ENCODE measurements at places on chromosomes 11 and 22. TPM values are rescaled to one million over a fixed set of nuclear protein-coding genes. Genes with fewer than 3 reads are reported as not detected.

DNA sequence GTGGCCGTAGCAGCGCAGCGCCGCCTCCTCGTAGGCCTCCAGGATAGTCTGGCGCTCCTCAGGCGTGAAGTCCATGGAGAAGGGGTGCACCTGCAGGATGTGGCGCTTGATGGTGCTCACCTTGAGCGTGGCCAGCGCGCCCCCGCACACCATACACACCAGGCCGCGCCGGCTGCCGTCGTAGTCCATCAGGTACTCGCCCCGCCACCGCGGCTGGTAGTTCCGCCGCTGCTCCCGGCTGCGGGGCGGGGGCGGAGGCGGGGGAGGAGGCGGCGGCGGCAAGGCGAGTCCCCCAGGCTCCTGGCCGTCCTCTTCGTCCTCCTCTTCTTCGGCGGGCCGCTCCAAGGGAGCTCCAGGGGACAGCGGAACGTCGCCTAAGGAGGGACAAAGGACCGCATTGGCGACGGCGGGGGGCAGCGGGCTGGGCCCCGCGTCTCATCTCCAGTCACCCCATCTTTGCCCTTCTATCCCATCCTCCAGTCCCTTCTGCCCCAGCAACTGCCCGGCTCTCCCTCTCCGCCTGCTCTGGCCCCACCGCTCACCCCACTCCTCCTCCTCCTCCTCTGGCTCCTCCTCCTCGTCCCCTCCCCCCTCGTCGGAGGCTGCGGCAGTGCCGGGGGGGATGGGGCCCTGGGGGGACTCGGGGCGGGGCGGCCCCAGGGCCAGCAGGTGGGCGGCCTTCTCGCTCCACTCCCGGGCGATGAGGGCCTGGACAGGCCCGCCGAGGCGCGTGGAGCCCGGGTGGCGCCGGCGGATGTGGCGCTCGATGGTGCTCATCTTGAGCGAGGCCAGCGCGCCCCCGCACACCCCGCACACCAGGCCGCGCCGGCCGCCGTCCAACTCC lies 4.9 kb downstream of the ZFTA start:
- no peak for DNase-seq

DNA sequence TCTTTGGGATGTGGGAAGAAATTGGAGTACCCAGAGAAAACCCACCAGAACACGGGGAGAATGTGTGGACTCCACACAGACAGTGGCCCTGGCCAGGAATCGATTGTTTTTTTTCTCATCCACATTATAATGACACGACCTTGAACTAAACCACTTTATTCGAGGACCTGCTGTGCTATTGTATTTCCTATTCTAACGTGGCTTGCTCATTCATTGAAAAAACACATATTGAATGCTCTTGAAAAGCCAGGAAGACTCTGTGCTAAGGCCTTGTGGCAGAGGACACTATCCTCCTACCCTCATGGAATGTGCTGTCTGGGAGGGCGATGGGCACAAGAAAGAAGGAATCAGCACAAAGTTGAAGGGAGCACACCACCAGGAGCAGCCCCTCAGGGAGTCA lies 9.1 kb upstream of the SREBF2 start:
- no peak for DNase-seq

- no peak for DNase-seq
Measured at GRCh38 chr11:117189191-117189940, 9.8 kb upstream of the TAGLN start.

Gene TBC1D22A
- 7.3 TPM for total RNA-seq

All from M059J (cell line).